SK-N-MC (cell line): ENCODE measurements at places on chromosomes 1 and 21.

DNA sequence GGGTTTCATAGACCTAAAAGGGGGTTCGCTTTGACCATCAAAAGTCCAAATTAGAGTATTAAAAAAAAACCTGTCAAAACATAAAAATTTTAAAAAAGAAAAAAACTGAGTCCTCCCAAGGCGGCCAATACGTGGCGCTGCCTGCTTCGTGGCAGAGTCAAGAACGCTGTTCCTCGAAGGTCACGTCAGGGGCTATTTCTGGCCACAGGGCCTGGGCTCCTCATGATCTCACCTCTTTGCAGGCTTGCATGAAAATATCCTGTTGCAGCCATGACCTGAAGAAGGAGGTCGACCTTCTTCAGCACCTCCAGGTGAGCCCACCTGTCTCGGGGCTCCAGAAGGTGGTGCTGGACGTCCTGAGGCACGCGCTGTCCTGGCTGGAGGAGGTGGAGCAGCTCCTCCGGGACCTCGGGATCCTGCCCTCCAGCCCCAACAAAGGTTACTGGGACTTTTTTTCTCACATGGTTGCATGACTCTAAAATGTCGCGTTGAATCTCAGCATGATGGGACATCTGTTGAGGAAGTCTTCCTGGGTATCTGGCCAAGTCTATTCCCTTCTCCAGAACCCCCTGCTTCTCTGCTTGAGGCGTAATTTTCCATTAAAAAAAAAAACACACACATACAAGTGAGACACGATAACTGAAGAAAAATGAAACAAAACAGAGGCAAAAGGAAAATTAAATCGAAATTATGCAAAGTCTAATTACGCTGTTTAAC lies 80.4 kb upstream of the EFHD2 start:
- no peak for DNase-seq

DNA sequence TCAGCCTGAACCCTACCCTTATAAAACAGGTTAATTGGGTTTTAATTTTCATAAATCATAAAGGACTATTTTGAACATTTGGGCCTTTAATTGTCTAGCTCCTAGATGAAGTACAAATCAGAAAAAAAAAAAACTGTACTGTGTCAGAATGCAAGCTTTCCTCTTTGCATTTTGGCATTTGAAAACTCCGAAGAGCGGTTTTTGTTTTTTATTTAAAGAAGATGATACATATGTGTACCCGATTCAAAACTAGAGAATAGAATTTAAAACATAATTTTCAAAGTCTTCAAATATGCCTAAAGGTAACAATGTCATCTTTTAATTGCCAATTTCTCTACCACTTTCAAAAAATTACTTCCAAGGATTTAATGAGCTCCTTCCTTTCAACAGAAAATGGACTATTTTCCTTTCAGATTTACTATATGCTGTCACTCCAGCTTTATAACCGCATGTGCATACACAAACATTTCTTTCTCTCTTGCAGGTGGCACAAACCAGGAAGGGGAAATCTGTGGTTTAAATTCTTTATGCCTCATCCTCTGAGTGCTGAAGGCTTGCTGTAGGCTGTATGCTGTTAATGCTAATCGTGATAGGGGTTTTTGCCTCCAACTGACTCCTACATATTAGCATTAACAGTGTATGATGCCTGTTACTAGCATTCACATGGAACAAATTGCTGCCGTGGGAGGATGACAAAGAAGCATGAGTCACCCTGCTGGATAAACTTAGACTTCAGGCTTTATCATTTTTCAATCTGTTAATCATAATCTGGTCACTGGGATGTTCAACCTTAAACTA lies 33.7 kb downstream of the MRPL39 start:
- DNase-seq, result peak; percentile 71

GRCh38 chr1:43536196-43536863 lies 5.6 kb downstream of the PTPRF start:
- DNase-seq, result no peak

GRCh38 chr1:169694304-169695075 lies 16.9 kb downstream of the SELL start:
- no peak for DNase-seq

DNA sequence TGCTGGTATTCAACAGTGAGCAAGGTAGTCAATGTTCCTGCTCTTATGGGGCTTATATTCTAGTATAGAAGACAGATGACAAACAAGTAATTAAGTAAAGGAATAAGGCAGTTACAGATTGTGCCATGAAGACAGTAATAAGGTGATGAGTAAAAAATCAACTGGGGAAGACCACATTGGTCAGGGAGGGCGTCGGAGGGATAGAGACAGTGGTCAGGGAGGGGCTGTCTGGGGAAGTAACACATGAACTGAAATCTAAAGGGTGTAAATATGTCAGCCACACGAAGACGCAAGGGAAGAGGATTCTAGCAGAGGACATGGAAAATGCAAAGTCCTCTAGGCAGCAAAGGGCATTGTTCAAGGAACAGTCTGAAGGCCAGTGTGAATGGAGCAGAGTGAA lies 10.1 kb downstream of the IL12RB2 start:
- DNase-seq, result no peak

- DNase-seq, result no peak
Measured at GRCh38 chr1:174740249-174740968, 259.3 kb upstream of the CACYBP start.

- no peak for DNase-seq
Measured at GRCh38 chr1:207654320-207654719, 9.4 kb downstream of the CR1L start.

DNA sequence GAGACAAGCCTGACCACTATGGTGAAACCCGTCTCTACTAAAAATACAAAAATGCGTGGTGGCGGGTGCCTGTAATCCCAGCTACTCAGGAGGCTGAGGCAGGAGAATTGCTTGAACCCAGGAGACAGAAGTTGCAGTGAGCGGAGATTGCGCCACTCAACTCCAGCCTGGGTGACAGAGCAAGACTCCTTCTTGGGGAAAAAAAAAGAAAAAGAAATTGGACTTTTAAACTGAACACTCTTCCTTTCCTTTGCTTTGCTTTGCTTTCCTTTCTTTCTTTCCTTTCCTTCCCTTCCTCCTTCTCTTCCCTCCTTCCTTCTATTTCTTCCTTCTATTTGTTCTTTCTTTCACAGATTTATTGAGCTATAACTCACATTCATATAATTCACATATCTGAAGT lies 43.3 kb upstream of the PUM1 start:
- DNase-seq, result no peak

GRCh38 chr1:40303790-40304189 lies 13.3 kb downstream of the COL9A2 start:
- DNase-seq, result no peak

GRCh38 chr1:177799746-177800145 lies 170.1 kb downstream of the SEC16B start:
- no peak for DNase-seq

DNA sequence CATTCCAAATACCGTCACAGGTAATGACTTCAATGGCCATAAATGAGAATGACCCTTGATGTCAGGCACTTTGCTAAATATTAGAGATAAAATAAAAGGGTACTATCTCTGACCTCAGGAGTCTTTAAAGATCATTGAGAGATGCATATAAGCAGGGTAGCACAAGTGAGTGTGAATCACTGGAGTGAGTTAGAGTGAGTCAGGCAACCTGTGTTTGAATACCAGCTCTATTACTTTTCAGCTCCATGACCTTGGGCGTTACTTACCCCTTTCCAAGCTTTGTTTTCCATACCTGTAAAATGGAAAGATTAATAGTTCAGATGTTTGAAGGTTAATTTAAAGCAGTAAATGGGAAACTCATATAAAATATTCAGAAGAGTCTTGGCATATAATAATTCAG lies 1058.0 kb upstream of the ADGRL4 start:
- no peak for DNase-seq

DNA sequence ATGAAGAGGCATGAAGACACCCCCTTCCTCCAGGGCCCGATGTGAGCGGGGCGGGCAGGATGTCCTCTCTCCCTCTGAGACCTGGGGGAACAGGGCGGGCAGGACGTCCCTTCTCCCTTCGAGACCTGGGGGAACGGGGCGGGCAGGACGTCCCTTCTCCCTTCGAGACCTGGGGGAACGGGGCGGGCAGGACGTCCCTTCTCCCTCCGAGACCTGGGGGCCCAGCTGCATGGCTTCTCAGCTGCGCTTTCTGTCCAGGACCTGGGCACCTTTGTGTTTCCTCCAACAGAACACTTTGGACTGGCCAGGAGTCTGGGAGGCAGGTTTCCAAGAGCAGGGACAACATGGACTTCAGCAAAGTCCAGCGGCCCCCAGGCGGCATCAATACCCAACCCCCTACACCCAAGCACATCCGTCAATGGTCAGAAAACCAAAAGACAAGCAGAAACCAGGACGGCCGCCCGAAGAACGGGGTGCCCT lies 30.8 kb upstream of the ADARB1 start:
- DNase-seq, result no peak

GRCh38 chr21:25837533-25838265 lies 102.9 kb downstream of the GABPA start:
- DNase-seq, result peak; percentile 95

GRCh38 chr1:15323351-15323988 lies 76.4 kb downstream of the FHAD1 start:
- no peak for DNase-seq

- no peak for DNase-seq
Measured at GRCh38 chr1:6028042-6028850, 17.4 kb upstream of the KCNAB2 start.

DNA sequence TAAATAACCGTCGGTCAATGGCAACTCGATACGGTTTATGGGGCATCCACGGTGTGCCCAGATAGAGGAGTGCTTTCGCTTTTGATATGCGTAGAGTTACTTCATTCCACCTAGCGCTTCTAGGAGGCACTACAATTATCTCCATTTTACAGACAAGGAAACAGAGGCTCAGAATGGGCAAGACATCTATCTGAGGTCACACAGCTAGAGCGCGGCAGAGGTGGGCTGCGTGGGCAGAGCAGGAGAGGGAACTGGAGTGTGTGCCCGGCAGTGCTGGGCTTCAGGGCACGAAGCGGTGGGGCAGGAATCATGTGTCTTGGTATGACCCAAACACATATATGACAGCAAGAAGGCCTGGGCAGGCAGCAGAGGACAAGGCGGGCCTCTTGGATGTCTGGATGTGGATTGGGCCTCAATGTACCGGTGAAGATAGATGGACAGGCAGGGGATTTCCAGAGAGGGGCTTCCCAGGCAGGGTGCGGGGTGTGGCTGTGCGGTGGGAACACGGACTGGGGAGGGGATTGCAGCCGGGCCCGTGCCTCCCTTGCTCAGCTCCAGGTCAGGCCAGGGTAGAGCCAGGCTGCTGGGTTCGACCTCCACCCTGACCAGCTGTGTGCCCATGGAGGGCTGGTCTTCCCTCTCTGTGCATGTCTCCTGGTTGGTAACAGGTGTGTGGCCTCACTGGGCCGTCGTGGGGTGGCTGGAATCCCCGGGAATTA lies 21.2 kb downstream of the TP73 start:
- DNase-seq, result no peak

DNA sequence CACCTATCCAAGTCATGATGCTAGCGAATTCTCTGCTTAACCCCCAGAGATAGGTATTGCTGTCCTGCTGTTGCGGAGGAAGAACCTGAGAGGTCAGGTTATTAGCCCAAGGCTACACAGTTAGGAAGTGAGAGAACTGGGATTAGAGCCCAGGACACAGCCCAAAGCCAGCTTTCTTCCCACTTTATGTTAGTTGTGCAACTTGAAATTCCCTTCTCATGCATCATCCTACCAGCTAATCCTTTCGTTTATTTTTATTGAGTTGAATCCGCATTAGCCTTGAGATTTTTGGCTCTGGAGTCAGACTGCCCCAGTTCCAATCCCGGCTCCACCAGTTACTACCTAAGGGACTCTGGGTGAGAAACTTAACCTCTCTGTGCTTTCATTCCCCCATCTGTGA lies 65.4 kb downstream of the PLEKHA6 start:
- DNase-seq, result no peak

DNA sequence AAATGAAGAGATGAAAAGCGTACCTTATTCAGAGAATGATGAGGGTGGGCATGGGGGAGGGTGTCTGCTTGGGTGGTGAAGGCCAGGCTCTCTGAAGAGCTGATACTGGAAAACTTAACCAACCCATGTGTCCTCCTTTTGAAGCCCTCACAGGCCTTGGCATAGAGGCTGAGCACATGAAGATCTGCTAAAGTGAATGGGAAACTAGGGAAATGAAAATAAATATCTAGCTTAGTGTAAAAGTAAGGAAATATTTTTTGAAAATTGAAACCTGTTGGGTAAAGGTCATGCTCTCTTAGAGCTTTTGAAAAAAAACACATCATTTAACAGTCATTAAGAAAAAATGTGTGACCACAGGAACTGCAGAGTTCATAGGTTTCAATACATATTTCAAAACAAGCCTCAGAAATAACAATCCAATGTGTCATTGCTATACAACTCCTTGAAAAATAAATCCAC lies 40.5 kb upstream of the RALGPS2 start:
- DNase-seq, result no peak

- DNase-seq, result no peak
Measured at GRCh38 chr1:115064461-115064860, 24.8 kb downstream of the TSPAN2 start.

DNA sequence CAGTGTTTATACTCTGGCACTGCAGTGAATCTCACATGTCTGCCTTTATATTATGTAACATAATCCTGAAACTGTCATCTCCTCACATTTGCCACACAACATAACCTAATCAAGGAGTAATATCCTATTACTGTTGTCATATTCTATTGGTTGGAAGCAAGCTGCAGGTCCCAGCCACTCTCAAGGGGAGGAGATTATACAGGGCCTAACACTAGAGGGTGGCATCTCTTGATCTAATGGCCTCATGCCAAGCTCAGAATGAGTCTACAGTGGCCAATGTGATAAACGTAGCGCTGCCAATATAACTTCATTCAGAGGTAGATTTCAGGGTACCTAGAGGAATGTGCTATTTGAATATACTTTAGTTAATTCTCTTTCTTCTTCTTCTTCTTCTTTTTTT lies 166.8 kb downstream of the BACH1 start:
- DNase-seq, result no peak
